CD4-positive, alpha-beta memory T cell (primary cell): ENCODE measurements at places on chromosomes 16 and 17.
A peak's percentile ranks its signal among the peaks of the same experiment; 100 is the strongest.

- no peaks in the 10 kb centered on the region for H3K36me3 ChIP-seq
- no peak overlapping the region for H3K27ac ChIP-seq
- H3K4me3 ChIP-seq = no peak overlapping the region
- peaks cover 36% of the 10 kb centered on the region for H3K4me1 ChIP-seq
- DNase-seq = no peak
- no peaks in the 10 kb centered on the region for H3K27me3 ChIP-seq
Observed at GRCh38 chr16:87495578-87496446, 3.0 kb upstream of the ZCCHC14 start.

DNA sequence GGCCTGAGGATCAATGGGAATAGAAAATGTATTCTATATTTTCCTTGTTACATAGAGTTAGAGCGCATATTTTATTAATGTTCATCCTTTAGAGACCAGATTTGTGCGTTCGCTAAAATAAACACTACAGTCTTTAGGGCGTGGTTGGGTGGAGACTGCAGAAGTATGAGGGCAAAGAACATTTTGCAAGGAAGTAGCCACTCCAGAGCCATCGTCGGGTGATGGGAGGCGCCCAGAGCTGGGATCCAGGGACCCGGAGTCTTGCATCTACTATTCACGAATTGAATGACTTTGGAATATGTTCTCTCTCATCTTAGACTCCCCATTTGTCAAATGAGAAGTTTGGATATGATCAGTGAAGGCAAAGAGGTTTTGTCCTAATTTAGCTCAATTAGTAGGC is 154.2 kb upstream of the IRX6 start:
- H3K36me3 ChIP-seq = no peaks in the 10 kb centered on the region
- H3K4me1 ChIP-seq = no peaks in the 10 kb centered on the region
- H3K27ac ChIP-seq = no peak overlapping the region
- H3K4me3 ChIP-seq = no peak overlapping the region
- DNase-seq = no peak

DNA sequence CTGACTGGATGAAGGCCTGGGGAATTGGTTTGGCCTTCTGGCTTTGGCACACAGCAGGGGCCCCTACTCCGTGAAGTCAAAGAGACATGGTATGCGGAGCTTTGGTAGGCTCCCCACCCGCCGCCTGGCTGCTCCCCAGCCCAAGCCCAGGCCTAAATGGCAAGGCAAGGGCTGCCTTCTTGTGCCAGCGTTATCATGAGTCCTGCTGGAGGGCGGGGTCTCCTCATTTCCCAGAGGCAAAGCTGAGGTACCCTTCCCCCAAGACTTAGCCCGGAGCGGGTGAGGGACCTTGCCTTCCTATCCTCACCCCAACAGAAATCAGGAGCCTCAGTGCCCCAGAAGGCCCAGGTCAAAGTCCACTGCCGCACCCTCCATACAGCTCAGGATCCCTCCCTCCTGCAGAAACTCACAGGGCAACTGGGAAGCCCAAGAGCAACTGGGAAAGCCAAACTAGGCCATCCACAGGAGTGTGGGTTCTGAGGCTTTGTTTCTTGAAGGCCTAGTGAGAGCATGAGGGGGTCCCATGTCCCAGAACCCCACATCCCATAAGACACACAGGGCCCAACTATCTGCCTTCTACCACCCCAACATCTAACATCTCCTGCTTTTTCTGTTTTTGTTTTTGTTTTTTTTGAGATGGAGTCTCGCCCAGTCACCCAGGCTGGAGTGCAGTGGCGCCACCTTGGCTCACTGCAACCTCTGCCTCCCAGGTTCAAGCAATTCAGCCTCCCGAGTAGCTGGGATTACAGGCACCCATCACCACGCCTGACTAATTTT is 9.3 kb downstream of the PGAP3 start:
- DNase-seq = no peak
- no peak overlapping the region for H3K27ac ChIP-seq
- no peaks in the 10 kb centered on the region for H3K36me3 ChIP-seq
- H3K4me3 ChIP-seq = no peak overlapping the region
- H3K4me1 ChIP-seq = peaks cover 61% of the 10 kb centered on the region
- no peaks in the 10 kb centered on the region for H3K27me3 ChIP-seq

- peak overlapping the region; percentile 32 for H3K27ac ChIP-seq
- peak overlapping the region; percentile 53 for H3K4me3 ChIP-seq
- no peaks in the 10 kb centered on the region for H3K27me3 ChIP-seq
- H3K4me1 ChIP-seq = peaks cover 36% of the 10 kb centered on the region
Observed at GRCh38 chr17:48024149-48025039, 13.2 kb downstream of the COPZ2 start.

DNA sequence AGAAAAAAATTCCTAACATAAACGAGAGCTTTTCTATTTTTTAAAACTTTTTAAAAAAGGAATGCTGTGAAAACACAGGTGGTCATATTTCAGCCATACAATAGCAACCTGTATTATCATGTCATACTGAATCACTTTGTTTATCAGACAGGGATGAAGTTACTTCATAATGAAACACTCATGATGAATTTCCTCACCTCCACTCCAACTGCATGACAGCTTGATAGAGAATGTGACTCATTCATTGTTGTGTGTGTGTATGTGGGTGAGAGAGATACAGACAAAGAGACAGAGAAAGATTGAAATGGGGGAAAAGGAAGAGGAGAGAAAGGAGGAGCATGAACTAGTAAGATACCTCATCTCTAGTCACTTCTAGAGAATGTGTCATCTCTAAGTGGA is 109.0 kb downstream of the SYCE1L start:
- no peaks in the 10 kb centered on the region for H3K27me3 ChIP-seq
- H3K27ac ChIP-seq = no peak overlapping the region
- H3K36me3 ChIP-seq = no peaks in the 10 kb centered on the region

GRCh38 chr17:40813804-40814203 is 8.6 kb downstream of the KRT10 start:
- H3K27ac ChIP-seq = no peak overlapping the region
- H3K4me3 ChIP-seq = no peak overlapping the region
- peaks cover 8% of the 10 kb centered on the region for H3K36me3 ChIP-seq

- peak; percentile 60 for DNase-seq
- no peak overlapping the region for H3K27ac ChIP-seq
- H3K4me1 ChIP-seq = peaks cover 16% of the 10 kb centered on the region
Observed at GRCh38 chr16:11297492-11298142, 16.5 kb upstream of the PRM1 start.

DNA sequence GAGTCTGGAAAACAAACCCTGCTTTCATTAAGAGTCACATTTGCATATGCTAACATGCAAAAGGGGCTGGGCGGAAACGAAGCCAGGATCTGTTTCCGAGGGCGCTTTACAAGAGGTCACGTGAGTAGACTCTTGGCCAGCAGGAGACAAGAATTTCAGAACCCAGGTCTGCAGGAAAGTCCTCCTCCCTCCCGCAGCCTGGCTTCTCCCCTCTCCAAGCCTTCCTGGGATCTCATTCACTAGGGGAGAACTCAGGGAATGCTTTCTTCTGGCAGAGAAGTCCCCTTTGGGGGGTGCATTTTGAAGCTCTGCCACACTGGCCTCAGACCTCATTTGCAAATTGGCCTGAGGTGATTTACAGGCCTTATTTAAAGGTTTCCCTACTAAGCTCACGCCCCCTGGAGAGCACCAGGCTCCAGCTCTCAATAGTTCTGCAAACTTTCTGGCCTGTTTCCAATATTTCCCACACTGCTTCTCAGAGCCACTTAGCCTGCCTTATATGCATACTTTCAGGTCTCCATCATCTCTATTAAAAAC is 57.2 kb upstream of the CACNG5 start:
- H3K27ac ChIP-seq = no peak overlapping the region
- no peak for DNase-seq
- H3K4me3 ChIP-seq = no peak overlapping the region

DNA sequence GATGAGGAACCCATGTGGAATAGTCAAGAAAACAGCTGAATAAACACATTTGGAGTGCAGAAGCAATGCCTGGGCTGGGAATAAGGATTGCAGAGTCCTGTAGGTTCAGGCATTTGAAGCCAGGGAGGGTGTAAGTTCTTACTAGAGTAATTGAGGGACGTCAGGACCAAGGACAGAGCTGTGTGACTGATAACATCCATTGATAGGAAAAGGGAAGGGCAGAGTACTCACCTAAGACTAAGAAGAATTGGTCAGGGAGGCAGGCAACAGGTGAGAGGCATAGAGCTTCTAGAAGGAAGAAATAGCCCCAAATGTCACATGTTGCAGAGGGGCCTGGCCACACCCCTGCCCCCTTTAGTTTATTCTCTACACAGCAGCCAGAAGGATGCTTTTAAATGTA is 79.8 kb upstream of the TMEM132E start:
- no peak overlapping the region for H3K4me3 ChIP-seq
- H3K27ac ChIP-seq = no peak overlapping the region
- H3K27me3 ChIP-seq = peaks cover 5% of the 10 kb centered on the region
- H3K4me1 ChIP-seq = no peaks in the 10 kb centered on the region
- no peaks in the 10 kb centered on the region for H3K36me3 ChIP-seq

GRCh38 chr16:11168386-11169051 is 87.5 kb downstream of the SOCS1 start:
- no peaks in the 10 kb centered on the region for H3K4me1 ChIP-seq
- no peak for DNase-seq
- no peak overlapping the region for H3K27ac ChIP-seq
- H3K4me3 ChIP-seq = no peak overlapping the region
- H3K36me3 ChIP-seq = peaks cover 16% of the 10 kb centered on the region

- no peaks in the 10 kb centered on the region for H3K36me3 ChIP-seq
- no peak overlapping the region for H3K4me3 ChIP-seq
- no peak overlapping the region for H3K27ac ChIP-seq
- peak; percentile 26 for DNase-seq
Observed at GRCh38 chr16:81940781-81941560, 70.3 kb downstream of the SDR42E1 start.

- H3K27ac ChIP-seq = no peak overlapping the region
- H3K4me1 ChIP-seq = no peaks in the 10 kb centered on the region
- H3K36me3 ChIP-seq = no peaks in the 10 kb centered on the region
- H3K27me3 ChIP-seq = no peaks in the 10 kb centered on the region
Observed at GRCh38 chr17:10226930-10227695, 28.7 kb upstream of the GAS7 start.

DNA sequence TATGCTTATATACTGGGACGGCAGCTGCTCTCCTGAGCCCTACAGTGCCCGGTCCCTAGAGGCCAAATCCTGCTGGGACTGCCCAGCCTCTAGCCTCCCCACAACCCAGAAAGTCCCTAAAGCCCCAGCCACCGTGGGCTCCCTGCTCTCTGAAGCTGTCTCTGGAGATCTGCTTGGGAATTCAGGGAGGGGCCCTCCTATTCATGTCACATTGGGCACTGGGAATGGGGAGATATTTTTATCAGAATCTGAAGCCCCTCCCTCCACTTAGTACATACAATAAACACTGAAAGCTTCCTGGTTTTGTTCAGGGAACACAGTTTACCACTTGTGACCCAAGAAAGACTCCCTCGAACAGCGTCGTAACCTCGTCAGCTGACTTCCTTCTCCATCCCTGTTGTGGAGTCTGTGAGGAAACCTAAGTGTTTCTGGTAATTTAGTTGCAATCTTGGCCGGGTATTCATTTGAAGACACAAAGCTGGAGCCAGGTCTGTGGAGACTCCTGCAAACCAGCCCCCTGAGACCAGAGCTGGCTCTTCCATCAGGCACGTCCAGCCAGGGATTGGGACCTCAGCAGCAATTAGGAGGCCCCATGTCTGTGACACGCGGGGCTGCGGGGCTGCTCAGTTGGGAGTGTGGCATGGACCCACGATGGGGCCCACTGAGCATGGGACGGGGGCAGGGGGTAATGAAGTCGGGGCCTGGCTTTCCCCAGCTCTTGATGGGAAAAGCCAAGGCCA is 38.5 kb downstream of the PGS1 start:
- H3K36me3 ChIP-seq = peaks cover 34% of the 10 kb centered on the region
- no peak for DNase-seq
- no peaks in the 10 kb centered on the region for H3K27me3 ChIP-seq
- H3K4me3 ChIP-seq = no peak overlapping the region
- H3K27ac ChIP-seq = no peak overlapping the region

- no peak overlapping the region for H3K4me3 ChIP-seq
- no peaks in the 10 kb centered on the region for H3K4me1 ChIP-seq
- no peak for DNase-seq
- H3K27ac ChIP-seq = no peak overlapping the region
- no peaks in the 10 kb centered on the region for H3K27me3 ChIP-seq
- no peaks in the 10 kb centered on the region for H3K36me3 ChIP-seq
Observed at GRCh38 chr17:31758646-31759045, 100.4 kb downstream of the COPRS start.

DNA sequence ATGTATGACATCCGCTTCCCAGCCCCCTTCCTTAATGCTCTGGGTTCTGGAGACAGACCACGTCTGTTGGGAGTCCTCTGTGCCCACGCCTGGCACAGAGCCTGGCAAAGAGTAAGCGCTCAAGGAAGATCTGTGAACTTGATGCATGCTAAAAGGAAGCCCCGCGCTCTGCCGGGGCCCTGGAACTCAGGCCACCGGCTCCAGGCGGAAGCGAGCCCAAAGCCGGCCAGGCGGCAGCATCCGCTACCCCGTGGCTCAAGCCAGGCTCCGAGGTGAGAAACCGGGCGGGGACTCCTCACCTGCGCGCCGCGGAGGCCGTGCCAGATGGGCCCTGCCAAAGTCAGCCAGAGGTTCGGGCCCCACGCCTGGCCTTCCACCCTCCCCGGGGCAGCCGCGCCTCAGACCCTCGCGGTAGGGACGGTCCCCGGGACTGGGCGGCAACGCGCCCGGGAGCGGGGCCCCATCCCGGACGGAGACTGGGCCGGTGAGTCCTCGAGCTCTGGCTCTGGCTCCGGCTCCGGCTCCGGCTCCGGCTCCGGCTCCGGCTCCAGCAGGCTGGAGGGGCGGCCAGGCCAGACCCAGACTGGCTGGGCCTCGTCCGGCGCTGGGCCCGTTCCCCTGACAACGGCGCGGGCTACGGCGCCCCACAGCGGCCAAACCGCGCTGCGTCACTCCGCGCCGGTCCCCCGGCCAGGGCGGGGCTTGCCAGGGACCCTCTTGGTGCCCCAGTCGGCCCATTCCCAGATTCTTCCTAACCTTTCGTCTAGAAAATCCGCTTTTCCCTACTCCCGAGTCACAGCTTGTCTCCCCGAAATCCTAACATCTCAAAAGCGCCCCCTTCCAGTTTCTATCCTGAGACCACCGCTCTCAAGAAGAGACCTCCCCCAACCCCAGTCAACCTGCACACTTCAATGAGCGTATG is at the start of gene ZDHHC1:
Gene ZDHHC1 (minus strand): TSS at position 606 of the 922 bp plus-strand sequence. CDS start 8,702 bp downstream, outside the sequence.
- H3K4me1 ChIP-seq = peaks cover 9% of the 10 kb centered on the region
- H3K36me3 ChIP-seq = no peaks in the 10 kb centered on the region
- peak; percentile 38 for DNase-seq
- H3K27me3 ChIP-seq = peaks cover 11% of the 10 kb centered on the region
- H3K4me3 ChIP-seq = no peak within 1 kb of the TSS
- peak within 1 kb of the TSS; percentile 26 for H3K27ac ChIP-seq

GRCh38 chr16:67443265-67443664 is 12.3 kb downstream of the HSD11B2 start:
- DNase-seq = no peak
- peaks cover 16% of the 10 kb centered on the region for H3K36me3 ChIP-seq
